HuH-7.5 (cell line): ENCODE measurements at places on chromosomes 1 and 21.

GRCh38 chr1:30335997-30336390 lies 387.4 kb downstream of the MATN1 start:
- DNase-seq = no peak

GRCh38 chr1:177091040-177091439 lies 73.5 kb downstream of the ASTN1 start:
- no peak for DNase-seq

DNA sequence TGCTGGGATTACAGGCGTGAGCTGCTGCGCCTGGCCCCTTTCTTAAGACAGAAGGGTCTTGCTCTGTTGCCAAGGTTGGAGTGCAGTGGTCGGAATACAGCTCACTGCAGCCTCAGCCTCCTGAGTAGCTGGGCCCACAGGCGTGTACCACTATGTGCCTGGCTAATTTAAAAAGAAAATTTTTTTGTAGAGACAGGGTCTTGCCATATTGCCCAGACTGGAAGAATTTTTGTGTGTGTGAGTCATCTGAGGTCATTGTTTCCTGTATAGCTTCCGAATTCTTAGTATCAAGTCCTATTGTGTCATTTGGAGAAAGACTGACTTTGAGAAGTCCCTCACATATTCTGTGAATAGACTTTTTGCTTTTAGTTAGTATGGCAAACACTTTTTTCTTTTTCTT lies 4.7 kb downstream of the SZRD1 start:
- DNase-seq = no peak

DNA sequence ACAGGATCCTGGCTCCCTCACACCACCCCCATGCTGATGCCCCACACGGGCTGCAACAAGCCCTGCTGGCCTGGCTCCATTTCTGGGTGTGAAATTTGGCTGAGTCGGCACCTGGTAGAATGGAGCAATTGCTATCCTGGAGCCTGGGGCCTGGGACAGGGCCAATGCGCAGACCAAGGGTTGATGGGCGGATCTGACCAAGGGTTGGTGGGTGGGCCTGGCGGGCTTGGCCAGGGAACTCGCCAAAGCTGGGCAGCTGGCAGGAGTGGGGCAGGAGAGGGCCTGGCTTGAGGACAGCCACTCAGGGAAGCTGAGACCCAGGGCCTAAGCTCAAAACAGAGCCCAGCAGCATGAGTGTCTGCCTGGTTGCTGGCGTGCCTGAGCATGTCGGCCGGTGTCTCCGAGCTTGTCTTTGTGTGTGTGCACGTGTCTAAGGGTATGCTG lies 70.9 kb upstream of the POU3F1 start:
- DNase-seq = no peak

DNA sequence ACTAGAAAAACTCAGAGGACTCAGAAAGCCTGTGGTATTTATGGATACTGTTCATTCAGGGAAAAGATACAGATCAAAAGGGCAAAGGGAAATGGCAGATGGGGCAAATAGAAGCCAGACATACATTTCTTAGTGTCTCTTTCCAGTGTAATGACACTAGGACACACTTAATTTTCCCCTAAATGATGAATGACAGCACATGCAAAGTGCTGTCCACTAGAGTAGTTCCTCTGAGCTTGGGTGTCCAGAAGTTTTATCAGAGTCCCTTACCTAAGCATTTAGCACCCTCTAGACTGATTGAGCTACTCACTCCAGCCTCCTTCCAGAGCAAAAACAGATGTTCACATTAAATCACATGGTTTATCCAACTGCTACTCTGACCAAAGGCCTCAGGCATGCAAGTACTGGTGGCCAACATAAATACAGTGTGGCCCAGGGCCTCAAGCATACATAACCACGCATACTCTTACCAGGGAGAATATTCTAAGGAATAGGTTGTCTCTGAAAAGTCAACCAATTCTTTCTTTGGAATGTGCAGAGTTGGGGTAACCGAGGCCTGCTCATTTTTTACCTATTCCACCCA lies 166.9 kb downstream of the NCAM2 start:
- DNase-seq = no peak

DNA sequence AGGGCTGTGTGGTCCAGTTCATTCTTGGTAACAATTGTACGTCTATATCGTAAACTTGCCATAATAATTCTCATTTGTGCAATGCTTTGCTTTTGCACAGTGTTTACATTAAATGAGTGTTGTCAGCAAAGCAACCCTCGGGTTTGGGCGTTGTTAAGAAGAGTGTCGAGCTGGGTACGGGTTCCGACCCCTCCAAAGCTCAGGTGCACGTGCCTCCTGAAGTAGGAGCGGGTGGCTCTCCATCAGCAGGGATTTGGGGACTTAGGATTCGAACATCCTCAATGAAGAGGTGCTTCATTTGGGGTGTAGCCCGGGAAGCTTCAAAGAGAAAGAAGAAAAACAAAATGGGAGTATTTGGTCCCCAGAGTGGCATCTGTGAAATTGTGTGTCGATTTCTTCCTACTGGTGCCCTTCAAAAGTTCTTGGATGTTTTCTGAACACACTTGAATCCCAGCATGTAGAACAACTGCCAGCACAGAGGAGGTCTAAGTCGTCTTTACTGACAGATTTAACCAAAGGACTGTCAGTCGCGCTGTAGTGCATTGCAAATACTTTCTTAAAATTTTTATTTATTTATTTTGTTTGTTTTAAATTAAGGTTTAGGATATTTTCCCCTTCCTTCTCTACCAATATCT lies 1.1 kb downstream of the TRIM58 start:
- no peak for DNase-seq

DNA sequence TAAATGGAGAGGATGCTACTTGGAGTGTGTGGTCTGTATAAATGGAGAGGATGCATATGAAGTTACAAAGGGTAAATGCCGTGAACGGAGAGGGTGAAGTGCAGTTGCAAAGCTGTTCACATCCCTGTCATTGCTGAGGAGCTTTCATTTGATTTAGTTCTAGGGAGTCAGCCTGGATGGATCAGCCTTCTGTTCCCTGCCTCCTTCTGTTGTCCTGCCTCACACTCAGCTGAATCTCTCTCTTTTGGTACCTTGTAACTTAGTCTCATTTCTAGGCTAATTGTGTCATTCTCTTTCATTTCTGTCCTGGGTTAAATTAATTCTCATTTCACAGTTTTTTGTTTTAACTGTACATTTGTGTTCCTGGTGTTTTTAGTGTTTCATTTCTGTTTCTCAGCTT lies 133.2 kb upstream of the COL6A1 start:
- DNase-seq = no peak

GRCh38 chr1:178093494-178093950 lies 382 bp upstream of the RASAL2 start:
- DNase-seq = peak; percentile 90

DNA sequence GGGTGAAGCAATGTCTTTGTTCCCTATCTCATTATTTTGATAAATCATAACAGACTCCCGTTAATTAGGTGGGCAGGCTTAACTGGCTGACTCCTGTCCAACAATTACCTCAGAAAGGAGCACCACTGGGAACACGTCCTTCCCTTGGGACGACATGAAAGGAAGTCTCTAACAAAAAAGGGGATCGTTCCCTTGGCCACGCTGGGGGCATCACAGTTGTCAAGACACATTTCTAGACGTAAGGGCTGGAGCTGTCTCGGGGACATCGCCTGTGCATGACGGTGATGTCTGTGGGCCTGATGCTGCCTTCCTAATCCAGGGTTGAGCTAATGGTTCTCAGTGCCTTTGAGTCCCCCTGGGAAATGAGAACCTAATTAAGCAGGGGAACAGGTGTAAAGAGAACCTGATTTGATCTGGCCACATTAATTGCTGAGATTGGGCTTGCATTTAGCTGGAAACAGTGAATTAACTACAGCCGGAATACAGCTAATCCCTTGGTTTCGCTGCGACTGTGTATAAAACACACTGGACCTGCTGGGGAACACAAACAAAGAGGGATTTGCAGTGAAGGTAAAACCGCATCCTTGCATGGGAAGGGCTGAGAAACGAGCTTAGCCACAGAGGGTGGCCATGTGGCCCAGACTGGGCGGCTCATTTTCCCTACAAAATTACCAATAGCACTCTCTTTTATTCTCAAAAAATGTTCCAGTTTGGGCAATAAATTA lies 111.8 kb downstream of the MRPS6 start:
- DNase-seq = no peak

DNA sequence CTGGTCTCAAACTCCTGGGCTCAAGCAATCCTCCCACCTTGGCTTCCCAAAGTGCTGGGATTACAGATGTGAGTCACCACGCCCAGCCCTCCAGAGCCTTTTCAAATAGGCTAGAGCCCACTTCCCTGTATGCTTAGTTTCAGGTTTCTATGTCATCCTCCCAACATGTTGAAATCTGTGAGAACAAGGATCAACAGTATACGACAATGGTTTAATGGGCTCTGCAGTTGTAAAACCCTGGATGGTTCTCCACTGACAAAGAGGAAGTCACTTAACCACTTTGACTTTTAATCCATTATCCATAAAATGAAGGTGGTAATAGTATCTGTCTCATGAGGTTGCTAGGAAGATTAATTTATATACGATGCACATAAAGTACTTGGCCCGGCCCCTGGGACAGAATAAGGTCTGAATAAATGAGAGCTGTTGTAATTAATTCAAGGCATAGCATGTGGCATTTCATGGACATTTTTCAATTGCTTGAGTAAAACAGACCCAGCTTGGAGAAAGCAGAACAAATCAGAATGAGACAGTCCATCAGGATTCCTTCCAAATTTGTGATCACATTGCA lies 113.9 kb upstream of the ZNF648 start:
- DNase-seq = no peak

- DNase-seq = no peak
Measured at GRCh38 chr21:41891132-41891531, 12.0 kb upstream of the PRDM15 start.

DNA sequence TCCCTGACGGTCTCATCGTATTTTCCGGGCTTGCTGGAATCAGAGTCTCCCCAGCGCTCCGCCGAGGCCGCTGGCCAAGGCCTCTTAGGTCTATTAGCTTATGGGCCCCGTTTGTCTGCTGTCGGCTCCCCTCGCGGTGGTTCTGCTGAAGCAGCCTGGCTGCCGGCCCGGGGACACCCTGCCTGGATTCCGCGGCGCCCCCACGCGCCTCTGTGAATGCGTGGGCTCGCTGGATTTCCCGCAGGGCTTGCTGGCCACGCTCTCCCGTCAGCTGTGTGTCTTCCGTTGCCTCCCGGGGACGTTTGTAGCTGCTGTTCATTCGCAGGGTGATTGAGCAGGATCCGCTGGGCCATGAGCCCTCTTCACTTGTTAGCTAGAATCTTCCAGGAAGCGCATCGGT lies 8.4 kb downstream of the LRRC3 start:
- no peak for DNase-seq

DNA sequence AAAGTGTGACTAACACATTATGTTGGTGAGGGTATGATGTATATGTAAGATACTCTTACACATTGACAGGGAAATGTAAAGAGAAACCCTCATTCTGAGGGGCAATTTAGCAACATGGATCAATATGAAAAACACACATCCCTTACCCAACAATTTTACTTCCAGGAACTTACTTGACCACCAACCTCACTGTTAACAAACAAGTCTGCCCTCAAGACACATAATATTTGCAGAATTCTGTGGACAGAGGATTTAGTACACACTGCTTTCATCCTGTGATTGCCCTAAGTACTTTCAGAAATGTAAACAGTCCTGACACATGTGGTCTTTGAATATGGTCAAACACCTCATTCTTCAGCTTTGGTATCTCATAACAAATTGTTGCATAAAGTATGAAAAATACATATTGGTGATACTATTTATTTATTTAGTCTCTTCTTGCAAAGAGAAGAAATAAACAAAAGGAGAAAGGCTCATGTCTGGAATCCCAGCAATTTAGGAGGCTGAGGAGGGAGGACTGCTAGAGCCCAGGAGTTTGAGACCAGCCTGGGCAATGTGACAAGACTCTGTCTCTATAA lies 6.9 kb downstream of the USP48 start:
- no peak for DNase-seq

DNA sequence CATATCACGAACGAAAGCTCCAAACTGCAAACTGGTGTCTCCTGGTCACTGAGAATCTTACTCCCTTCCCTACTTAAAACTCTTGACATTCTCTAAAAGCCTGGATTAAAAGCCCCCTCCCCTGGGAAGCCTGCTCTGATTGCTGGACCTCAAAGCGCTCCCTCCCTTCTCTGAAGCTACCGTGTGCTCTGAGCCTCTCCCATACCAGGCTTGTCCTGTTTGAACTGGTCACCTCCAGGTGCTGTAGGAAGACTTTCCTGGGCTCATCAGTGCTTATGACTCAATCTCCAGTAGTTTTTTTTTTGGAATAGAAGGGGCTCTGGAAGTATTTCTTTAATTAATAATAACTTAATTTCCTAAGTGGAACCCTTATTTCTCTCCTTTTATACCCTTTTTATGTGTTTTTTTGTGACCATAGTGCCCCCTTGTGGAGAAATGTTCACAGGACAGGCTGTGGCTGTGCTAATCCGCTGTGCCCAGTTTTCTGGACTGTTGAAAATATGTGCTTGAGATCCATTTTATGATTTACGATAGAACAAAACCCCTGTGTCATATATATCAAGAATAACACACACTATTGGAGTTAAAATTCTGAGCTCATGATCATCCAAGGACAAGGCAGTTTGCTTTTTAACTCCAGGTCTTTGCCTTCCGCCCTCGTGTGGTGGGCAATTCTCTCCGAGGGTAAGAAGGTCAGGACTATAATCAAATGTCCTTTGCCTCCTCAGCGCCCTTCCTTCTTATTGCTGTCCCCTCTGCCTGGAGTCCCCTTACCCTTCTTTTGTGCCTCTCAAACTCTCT lies 16.9 kb downstream of the MTARC1 start:
- DNase-seq = no peak

DNA sequence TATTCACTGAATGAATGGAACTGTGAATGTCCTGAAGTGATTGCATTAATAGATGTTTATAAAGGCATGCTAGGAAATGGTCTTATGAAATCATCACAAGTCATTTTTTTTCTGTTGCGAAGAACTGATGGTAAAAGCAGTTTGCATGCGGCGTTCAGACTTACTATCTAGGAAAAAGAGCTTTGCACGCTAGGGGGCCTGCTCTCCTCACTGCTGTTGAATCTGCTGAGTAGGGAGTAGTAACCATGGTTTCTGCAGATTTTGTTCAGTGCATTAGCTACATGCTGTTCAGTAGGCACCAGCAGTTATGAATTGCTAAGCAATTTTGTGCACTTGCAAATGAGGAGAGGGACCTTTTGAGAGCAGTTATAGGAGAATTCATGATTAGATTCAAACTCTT lies 57.9 kb downstream of the CENPF start:
- DNase-seq = no peak
